ENCODE measurements at places on chromosomes 7 and 10.

DNA sequence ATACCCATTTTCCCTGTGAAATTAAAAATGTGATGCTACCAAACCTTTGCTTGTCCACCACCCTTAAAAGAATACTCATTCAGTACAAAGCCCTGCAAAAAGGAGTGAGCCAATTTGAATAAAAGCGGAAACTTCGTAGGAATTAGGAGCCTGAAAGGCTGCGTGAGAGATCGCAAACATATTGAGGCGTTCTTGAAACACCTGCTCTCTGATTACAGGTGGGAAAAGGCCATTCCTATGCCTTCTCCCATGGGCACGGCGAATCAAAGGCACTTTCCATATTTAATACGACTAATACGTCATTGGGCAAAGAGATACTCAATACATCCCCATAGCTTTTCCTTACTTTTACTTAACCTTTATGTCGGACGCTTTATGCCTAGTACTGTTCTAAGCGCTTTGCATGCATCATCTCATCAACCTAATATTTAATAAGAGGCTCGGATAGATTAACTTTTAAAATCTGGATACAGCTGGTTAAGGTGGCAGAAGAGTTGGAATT lies 30.9 kb upstream of the KMT2E start:
- peak; percentile 85 for DNase-seq

DNA sequence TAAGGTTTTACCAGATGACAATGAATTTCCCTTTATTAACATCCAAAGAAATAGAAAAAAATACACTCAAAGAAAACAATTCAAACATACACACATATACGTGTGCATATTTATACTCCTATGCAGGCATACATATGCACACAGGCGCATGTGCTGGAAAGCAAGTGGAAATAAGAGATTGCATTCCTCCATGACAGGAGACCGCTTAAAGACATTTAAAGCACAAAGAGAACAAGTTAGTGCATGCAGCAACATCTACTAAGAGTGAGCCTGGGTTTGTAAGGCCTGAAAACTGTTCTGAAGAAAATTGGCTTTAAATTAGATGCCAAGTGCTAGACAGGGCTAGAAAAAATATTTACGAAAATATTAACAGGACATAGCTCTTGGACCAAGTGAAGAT lies 40.1 kb upstream of the PPP1R17 start:
- no peak for DNase-seq

- DNase-seq = no peak
Observed at GRCh38 chr7:144717720-144718119, 118.1 kb downstream of the TPK1 start.

DNA sequence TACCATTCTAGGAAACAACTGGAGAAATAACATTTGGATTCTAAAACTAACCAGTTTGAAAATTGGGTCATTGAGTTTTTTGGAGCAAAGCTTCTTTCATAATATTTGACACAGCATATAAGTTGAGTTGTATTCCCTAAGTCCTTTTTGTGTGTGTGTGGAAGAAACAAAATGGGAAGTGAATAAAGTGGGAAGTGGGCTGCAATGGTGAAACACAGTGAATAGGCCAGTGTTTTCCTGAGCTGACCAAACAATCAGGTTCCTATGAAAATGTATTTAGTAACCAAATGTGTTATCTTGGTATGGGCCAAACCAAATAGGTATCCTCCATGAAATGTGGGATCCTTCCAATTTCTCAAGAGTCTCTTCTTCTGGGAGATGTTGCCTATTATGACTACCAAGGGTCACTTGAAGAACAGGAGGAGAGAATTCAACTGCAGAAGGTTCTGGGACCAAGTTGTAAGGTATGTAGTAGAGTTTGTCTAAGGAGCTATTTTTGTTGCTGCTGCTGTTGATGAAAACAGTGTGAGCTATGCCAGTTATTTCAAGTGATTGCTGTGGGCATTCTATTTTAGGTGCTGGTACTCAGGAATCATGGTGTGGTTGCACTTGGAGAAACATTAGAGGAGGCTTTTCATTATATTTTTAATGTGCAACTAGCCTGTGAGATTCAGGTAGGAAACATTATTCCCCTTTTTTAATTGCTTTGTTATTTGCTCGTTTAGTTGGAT lies 88.3 kb upstream of the MXI1 start:
- DNase-seq = no peak

GRCh38 chr10:112819231-112819630 lies 130.8 kb upstream of the TCF7L2 start:
- DNase-seq = no peak

DNA sequence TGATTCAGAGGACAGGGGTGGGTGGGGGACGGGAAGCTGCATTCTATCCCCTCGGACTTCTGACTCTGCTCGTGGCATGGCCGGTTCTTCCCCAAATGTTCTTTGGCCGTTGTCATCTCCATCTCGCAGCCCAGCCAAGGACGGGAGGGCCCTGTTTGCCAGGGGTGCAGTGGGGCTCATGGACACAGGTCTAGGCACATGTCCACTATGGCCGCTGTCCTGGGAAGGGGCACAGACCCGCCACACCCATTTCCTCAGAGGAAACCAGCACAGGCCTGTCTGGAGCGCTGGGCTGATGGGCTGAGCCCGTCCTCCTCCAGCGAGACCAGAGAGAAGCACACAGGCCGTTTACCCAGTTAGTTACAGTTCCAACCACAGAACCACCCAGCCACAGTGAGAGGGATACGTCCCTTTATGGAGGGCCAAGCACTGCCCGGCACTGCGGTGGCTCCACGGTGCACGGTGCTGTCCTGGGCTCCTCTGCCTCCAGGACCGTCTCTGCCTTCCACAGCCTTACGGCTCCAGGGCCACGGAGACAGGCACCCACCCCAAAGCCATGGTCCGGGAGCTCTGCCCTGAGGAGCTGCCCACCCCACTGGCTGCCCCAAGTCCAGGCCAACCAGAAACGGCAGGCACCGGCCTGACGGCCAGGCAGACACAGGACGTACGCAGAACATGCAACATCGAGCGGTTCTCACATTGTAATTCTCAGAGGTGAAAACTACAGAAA lies 20.2 kb downstream of the DPYSL4 start:
- DNase-seq = no peak

- no peak for DNase-seq
Observed at GRCh38 chr7:130363026-130363847, 17.1 kb upstream of the CPA1 start.

DNA sequence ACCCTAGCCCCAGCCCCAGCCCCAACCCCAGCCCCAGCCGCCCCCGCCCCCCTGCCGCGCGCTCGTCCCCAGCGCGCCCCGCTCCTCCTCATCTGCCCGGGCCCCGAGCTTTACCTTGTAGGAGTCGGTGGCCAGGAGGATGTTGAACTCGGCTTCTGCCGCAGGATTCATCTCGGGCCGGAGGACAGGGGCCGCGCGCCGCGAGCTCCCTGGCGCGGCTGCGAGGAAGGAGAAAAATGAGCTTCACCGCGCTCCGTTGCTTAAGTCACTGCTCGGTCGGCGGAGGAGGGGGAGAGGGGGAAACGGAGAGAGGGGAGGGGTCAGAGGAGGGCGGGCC lies at the start of gene NAMPT:
NAMPT (minus strand) TSS at position 270 of the 337 bp plus-strand sequence; CDS start at position 171, 99 bp downstream.
- DNase-seq = no peak

- no peak for DNase-seq
Observed at GRCh38 chr10:106336874-106337273, 827.6 kb downstream of the SORCS1 start.

GRCh38 chr7:114843102-114843501 lies 78.8 kb upstream of the MDFIC start:
- DNase-seq = no peak

DNA sequence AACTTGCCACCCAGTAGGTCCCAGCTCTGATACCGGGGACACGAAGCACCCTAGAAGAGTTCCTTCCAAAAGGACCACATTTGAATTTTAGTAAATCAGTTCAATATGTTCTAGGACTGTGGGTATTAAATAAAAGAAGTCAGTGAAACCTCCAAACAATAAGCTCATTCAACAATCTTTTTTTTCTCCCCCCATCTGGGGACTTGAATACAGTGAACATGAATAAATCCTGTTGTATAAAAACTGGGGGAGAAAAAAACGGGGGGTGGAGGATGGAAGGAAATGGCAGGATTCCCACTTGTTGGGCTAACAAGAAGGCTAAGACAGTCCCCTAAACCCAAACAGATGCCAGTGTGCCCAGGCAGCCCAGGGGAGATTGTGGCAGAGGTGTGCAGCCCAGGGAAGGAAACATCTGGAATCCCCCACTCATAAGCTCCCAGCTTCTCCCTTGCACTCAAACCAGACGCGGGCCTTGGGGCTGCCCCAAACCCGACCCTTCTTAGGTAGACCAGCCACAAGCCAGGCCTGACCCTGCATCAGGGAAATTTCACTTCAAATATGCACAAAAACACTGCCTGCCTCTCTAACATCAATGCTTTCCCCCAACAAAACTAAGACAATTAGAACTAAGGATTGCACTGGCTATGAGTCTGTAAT lies 8.8 kb downstream of the AFAP1L2 start:
- DNase-seq = no peak

DNA sequence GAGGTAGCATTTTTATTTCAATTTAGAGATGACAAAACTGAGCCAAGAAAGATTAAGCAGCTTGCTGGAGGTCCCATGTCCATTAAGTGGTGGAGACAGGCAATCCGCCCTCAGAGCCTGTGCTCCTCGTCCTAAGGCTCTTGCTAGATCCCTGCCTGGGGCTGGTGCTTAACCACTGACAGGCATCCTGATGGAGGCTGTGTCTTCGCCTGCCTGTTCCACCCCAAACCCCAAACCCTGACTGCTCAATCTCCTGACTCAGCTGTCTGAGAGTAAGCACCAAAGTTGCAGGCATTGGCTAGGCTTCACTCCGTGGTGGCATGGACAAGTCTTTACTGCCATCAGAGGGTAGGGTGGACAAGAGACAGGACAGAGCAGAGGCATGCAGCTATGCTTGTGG lies 209.4 kb downstream of the POU6F2 start:
- no peak for DNase-seq

- no peak for DNase-seq
Observed at GRCh38 chr10:79026341-79026761, 42.4 kb upstream of the ZMIZ1 start.

DNA sequence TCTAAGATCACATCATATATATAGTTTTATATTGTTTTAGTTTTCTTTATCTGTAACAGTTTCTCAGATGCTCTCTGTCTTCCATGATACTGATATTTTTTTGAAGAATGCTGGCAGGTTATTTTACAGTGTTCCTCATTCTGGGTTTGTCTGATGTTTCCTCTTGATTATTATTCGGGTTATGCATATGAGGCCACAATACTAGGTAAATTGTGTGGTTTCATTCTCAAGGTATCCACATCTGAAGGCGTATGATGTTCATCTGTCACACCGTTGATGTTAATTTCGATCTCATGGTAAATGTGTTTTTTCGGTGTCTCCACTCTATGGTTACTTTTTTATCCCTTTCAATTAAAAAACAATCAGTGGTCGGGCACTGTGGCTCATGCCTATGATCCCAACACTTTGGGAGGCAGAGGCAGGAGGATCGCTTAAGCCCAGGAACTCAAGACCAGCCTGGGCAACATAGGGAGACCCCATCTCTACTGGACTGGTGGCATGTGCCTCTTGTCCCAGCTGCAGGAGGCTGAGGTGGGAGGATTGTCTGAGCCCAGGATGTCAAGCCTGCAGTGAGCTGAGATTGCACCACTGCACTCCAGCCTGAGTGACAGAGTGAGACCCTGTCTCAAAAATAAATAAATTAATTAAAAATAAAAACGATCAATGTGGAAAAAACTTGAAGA lies 108.9 kb downstream of the TPST1 start:
- DNase-seq = no peak
